ENCODE measurements at places on chromosomes 1 and 21.
A peak's percentile ranks its signal among the peaks of the same experiment; 100 is the strongest.

- no peak for DNase-seq
Observed at GRCh38 chr1:164756741-164757140, 197.8 kb downstream of the PBX1 start.

GRCh38 chr1:87530042-87530807, 201.5 kb downstream of the LMO4 start:
- DNase-seq, result no peak

DNA sequence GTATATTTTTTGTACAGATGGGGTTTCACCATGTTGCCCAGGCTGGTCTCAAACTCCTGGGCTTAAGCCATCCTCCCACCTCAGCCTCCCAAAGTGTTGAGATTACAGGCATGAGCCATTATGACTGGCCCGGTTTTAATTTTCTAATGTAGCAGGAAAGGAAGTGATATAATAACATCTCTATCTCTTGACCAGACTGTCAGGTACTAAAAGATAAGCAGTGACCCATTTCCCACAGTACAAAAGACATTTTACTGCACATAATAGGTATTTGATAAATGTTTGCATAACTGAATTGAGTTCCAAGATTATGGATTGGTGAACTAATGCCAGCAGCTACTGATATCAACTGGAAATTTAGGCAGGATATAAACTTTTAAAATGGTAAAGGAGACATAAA, 4.0 kb downstream of the NVL start:
- no peak for DNase-seq

DNA sequence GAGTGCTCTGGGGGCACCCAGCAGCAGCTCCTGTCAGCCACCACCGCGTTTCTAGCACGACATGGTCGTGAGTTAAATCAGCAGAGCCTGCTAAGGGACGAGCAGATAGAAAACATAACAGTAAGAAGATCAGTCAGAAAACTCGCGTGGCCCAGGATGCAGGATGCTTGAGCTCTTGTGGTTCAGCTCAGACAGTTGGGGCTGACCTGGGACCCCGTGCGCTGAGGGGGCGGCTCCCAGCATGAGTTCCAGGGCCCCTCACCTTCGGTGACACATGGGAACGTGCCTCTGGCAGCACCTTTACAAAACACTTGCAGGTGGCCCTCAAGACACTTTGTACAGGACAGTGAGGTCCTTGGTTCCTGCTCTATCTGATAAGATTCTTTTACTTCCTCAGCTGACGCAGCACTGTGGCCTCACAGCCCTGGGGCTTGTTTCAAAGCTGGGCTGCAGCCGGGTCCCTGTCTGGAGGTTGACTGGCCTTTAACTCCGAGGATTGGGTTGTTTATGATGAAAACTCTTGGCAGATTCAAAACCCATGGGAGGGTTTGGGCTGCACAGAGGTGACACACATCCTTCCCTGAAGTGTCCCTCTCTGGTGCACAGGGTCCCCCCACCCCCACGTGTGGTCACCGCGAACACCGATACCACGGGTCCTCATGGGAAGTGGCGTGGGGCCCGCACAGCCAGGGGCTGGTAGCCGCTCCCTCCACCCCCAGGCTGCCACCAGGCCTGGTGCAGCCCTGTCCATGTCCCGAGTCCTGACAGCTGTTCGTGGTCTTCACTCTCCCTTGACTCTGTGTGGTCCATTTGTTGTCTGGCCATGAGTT, 65.3 kb upstream of the COL6A1 start:
- no peak for DNase-seq

GRCh38 chr1:203308328-203308922, 3.1 kb downstream of the BTG2 start:
- DNase-seq, result no peak

DNA sequence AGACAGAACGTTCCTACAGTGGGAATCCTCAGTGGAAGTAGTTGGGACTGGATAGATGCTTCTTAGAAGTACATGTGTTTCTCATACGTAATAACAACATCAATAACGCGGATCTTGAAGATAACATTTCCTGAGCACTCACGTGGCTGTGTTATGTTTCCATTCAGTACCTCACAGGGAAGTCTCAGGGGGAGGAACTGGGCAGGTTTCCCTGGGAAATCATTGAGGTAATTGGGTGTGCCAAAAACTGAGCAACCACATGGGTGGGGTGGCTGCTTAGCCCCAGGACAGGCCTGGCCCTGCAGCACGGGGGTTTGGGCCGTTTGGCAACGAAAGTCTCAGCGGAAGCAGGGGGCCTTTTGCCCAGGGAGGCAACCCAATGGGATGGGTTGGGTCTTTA, 133.8 kb downstream of the ZSCAN20 start:
- DNase-seq, result no peak

- DNase-seq, result peak; percentile 12
Observed at GRCh38 chr21:26715878-26716506, 129.2 kb downstream of the ADAMTS1 start.

GRCh38 chr1:67390041-67390887, 39.9 kb downstream of the SERBP1 start:
- no peak for DNase-seq

DNA sequence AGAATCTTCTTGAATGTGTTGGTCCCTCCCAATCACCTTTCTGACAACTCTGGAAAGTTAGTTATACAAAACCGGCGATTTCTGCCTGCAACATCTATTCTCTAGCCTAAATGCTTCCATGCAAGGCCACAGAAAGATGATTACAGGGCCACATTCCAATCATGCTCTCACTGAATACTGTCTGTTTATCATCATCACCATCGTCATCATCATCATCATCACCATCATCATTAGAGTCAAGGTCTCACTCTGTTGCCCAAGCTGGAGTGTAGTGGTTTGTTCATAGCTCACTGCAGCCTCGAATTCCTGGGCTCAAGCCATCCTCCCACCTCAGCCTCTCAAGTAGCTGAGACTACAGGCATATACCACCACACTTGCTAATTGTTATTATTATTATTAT, 521.2 kb upstream of the DAB1 start:
- DNase-seq, result no peak

- peak; percentile 97 for DNase-seq
Observed at GRCh38 chr1:234610666-234611224, 767 bp upstream of the IRF2BP2 start.

DNA sequence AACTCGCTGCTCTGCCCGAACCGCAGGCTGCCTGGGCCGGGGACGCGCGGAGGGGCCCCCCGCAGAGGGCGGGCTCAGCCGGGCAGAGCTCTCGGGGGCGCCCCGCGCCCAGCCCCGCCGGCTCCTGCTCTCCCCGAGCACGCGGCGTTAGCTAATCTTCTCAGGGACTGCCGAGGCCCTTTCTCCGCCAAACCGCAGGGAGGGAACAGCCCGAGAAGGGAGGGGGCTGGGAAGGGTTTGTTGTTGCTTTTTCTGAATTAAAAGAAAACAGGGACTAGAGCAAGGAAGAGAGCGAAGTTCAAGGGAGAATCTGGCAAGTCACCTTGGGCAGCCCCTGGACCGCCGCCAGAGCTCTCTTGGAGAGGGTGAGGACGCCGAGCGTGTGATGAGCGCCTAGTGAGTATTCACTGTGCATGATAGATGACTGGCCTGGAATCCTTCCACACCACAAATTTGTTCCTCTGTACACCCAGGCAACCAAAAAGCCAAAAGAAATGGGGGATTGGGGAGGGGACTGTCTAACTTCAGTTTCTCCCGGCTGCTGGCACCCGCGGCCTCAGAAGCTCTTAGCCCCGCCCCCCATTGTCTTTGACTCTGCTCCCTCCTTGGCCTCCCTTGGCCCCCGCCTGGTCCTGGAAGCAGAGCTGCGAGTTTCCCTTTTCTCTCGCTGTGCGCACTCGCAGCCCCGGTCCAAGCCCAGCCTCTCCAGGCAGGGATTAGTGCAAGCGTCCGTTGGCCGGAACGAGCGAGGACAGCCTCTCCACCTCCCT, 19.7 kb upstream of the LMX1A start:
- peak; percentile 26 for DNase-seq

DNA sequence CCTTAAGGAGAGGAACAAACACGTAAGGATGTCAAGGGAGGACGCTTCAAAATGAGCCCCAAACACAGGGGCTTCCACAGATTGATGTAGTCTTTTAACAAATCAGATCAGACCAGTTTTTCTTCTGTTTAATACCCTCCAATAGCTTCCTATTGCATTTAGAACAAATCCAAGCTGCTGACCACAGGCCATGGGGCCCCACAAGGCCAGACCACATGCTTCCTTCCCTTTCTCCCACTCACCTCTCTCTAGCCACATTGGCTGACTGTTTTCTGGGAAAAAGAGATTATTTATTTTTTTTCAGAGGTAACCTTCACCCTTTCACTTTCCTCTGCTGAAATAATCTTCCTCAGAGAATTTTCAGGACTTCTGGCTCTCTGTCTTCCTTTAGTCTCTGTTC, 380.6 kb downstream of the SIPA1L2 start:
- no peak for DNase-seq

DNA sequence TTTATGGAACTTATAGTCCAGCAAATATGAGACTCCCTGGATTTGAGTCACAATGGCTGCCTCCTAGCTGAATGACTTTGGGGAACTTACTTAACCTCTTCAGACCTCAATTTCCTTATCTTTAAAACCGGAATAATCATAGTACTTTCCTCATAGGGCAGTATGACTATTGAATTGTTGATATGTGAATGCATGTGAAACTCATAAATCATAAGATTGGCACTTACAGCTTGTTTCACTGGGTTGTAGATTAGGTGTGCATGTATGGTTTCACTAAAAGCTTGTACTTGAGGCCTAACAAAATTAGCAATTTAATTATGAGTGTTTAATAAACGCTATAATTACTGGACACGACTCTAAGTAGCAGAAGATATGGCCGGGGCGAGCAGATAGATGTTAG, 72.5 kb downstream of the ST6GALNAC5 start:
- no peak for DNase-seq

GRCh38 chr1:160420881-160421842, 20.8 kb downstream of the VANGL2 start:
- peak; percentile 76 for DNase-seq

DNA sequence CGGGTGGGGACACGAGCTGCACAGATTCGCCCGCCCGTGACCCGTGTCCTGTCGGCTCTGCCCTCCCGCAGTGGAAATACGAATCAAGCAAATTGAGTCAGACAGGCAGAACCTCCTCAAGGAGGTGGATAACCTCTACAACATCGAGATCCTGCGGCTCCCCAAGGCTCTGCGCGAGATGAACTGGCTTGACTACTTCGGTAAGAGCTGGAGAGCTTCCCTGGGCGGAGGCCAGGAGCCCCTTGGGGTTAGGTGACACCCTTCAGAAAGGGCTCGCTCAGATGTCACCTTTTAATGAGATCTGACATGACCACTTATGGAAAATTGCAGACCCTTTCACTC, 489 bp downstream of the CDCA8 start:
- peak; percentile 72 for DNase-seq

GRCh38 chr1:63638875-63639274, 45.7 kb downstream of the PGM1 start:
- DNase-seq, result no peak

DNA sequence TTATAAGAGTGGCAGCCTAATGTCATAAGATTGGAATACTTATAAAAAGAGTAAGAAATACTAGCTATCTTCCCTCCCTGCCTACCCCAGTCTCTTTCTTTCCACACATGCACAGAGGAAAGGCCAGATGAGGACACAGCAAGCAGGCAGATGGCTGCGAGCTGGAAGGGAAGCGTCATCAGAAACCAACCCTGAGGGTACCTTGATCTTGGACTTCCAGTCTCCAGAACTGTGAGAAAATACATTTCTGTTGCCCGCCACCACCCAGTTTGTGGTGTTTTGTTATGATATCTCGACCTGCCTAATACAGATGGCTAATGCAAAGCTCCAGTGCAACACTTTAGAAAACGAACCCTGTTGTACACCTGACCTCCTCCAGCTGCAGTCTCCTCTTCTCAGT, 2.3 kb upstream of the OR2C3 start:
- no peak for DNase-seq

GRCh38 chr1:94797291-94797690, 22.9 kb upstream of the SLC44A3 start:
- no peak for DNase-seq

- DNase-seq, result no peak
Observed at GRCh38 chr1:118136187-118136941, 48.7 kb downstream of the SPAG17 start.

- DNase-seq, result no peak
Observed at GRCh38 chr1:225660544-225660946, 7.6 kb upstream of the ENAH start.

GRCh38 chr1:170145061-170145460, 698 bp upstream of the NTMT2 start:
- DNase-seq, result no peak

- DNase-seq, result no peak
Observed at GRCh38 chr1:173161510-173162221, 45.5 kb downstream of the TNFSF4 start.

DNA sequence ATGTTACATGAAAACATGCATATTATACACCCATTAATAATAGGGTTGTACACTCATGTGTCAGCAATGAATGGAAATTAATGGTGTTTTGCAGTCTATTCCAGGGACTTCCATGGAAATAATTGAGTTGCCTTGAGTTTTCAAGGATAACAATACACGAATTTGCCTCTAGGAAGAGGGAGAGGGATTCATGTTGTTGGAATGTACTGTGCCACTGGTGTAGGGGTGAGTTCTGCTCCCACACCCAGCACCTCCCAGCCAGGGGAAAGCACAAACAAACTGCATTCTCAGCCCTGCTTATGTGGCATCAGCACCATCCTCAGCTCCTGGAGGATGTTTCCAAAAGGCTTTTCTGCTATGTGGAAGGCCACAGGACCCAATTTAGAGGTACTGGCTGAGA, 57.8 kb downstream of the BCAR3 start:
- no peak for DNase-seq

- DNase-seq, result no peak
Observed at GRCh38 chr1:224519874-224520273, 85.3 kb upstream of the WDR26 start.
